ENCODE measurements at places on chromosomes 3 and 15. TPM values are rescaled to one million over a fixed set of nuclear protein-coding genes. Genes with fewer than 3 reads are reported as not detected.
A peak's percentile ranks its signal among the peaks of the same experiment; 100 is the strongest.

- DNase-seq, result no peak
These were observed 60.8 kb upstream of the ARHGEF3 start for GRCh38 chr3:56862352-56863062.

- no peak for DNase-seq
These were observed 7.0 kb upstream of the NR2F2 start for GRCh38 chr15:96323319-96324145.

DNA sequence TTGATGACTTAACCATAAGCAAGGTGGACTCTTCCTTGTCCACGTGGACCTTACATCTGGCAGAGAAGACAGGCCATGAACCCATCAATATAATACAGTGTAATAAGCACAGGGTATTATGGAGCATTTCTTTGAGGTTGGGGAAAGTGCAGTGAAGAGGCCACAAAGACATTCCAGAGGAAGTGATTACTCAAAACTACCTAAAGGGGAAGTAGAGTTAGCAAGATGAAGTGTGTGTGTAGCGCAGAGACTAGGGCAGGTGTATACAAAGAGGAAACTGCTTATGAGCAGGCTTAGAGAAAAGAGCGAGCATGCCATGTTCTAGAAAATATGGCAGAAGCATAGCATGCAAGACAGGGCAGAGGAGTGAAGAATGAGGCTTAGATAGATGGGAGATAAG, 17.9 kb downstream of the CP start:
- peak; percentile 55 for DNase-seq

GRCh38 chr3:53643757-53644156, 149.3 kb downstream of the CACNA1D start:
- no peak for DNase-seq

DNA sequence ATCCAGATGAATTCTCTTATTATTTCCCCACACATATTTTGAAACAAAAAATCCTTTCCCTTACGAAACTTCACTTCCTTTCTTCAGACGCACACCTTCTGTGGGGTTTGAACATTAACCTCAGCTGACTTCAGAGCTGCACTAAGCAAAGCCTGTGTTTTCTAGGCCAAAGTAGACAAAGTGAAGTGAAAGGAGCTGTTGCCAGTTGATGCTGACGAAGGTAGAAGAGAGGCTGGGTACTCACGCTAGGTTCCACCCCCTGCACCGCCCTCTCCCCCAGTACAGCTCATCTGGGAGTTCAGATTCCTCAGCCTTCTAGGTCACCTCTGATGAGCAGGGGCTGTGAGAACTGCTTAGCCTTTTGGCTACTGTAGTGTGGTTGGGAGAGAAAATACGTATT, 24.1 kb downstream of the DUT start:
- no peak for DNase-seq

The SLC9C1 gene
- not detected for polyA plus RNA-seq

The PLCH1 gene
- not detected for polyA plus RNA-seq

The CHAC1 gene
- polyA plus RNA-seq, result 0.22 TPM

All from naive B cell (primary cell).